Esophagus (tissue), 2 donors: ENCODE measurements at places on chromosomes 7 and 10. TPM values are rescaled to one million over a fixed set of nuclear protein-coding genes. Genes with fewer than 3 reads are reported as not detected.

Gene PDZD7
- 0.14 TPM for polyA plus RNA-seq

Gene AKR1E2
- 1.1 TPM for polyA plus RNA-seq

Gene CYP2E1
- polyA plus RNA-seq: 15.8 TPM

Gene STAG3
- 0.25 TPM for polyA plus RNA-seq

Gene ZPBP
- polyA plus RNA-seq: not detected

Gene GRB10
- polyA plus RNA-seq: 5.0 TPM

Gene TET1
- polyA plus RNA-seq: 0.05 TPM

Gene HOXA11
- polyA plus RNA-seq: not detected

Gene SPDYE2B
- not detected for polyA plus RNA-seq

Gene CPVL
- polyA plus RNA-seq: 4.6 TPM

Gene SORBS1
- polyA plus RNA-seq: 66.3 TPM

Gene GPR85
- polyA plus RNA-seq: 0.39 TPM

Gene TMEM184A
- 80.2 TPM for polyA plus RNA-seq

Gene ZCCHC24
- polyA plus RNA-seq: 3.3 TPM

Gene ENKUR
- polyA plus RNA-seq: 0.01 TPM

Gene VPS37D
- 0.75 TPM for polyA plus RNA-seq

Gene PSPH
- 6.6 TPM for polyA plus RNA-seq

Gene ITGA8
- polyA plus RNA-seq: 3.6 TPM

Gene ABCC2
- 0.35 TPM for polyA plus RNA-seq

Gene SMURF1
- polyA plus RNA-seq: 12.9 TPM

Gene ARMC3
- 0.04 TPM for polyA plus RNA-seq

Gene NOS3
- polyA plus RNA-seq: 4.9 TPM

Gene TMEM213
- polyA plus RNA-seq: not detected

Gene H2BK1
- not detected for polyA plus RNA-seq

Gene UBE2D4
- 8.5 TPM for polyA plus RNA-seq

Gene HBP1
- 48.7 TPM for polyA plus RNA-seq
